H4 (cell line): ENCODE measurements at places on chromosomes 13 and 19. TPM values are rescaled to one million over a fixed set of nuclear protein-coding genes. Genes with fewer than 3 reads are reported as not detected.
A peak's percentile ranks its signal among the peaks of the same experiment; 100 is the strongest.

The ICAM4 gene
- 0.15 TPM in 1 of 2 replicates, not detected in the other for total RNA-seq

The KLF2 gene
- total RNA-seq = 0.23 and 1.1 TPM in 2 replicates

DNA sequence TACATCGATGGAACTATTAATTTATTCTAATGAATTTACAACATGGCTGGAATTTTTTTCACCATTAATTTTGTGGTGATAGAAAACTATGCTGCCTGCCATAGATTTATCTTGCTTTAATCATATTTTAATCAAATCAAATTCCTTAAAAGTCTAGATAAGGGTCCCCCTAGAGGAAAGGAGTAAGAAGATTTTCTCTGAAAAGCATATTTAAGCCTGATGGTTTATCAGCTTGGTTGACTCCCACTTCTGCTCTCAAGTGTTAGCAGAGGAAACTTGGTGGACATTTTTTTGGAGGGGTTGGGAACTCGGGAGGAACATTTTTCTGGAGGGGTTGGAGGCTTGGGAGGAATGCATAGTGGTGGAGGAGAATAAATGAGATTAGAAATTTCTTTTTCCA is 253.3 kb downstream of the KCNRG start:
- no peak for DNase-seq

GRCh38 chr19:56507446-56508289 is at the start of gene ZNF471:
Gene ZNF471, plus strand, starts transcription at chr19:56507855. Its CDS starts 3,717 bp downstream, at chr19:56511572.
- peak; percentile 99 for DNase-seq

- DNase-seq = peak; percentile 94
These were observed at the start of gene GDF15 for GRCh38 chr19:18385675-18386542. Gene GDF15, plus strand, starts transcription at chr19:18386158. Its CDS starts 32 bp downstream, at chr19:18386190.

- DNase-seq = no peak
These were observed 41.2 kb downstream of the STK24 start for GRCh38 chr13:98535501-98536354.

DNA sequence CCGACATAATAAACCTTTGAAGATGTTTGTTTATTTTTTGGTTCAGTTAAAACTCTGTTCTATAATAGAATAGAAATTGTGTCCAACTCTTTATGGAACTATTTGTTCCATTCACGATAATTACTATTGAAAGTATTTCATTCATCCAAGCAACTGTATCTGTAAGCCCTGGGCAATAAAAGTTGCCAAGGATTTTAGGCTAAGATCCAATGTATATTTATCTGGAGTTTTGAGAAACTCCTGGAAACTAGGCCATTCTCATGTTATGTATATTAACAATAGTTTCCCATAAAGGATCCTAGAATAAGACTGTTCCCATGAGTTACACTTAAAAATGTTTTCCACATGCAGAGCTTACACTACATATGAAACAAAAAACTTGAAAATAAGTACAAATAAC is 261.6 kb downstream of the SLITRK6 start:
- DNase-seq = no peak

DNA sequence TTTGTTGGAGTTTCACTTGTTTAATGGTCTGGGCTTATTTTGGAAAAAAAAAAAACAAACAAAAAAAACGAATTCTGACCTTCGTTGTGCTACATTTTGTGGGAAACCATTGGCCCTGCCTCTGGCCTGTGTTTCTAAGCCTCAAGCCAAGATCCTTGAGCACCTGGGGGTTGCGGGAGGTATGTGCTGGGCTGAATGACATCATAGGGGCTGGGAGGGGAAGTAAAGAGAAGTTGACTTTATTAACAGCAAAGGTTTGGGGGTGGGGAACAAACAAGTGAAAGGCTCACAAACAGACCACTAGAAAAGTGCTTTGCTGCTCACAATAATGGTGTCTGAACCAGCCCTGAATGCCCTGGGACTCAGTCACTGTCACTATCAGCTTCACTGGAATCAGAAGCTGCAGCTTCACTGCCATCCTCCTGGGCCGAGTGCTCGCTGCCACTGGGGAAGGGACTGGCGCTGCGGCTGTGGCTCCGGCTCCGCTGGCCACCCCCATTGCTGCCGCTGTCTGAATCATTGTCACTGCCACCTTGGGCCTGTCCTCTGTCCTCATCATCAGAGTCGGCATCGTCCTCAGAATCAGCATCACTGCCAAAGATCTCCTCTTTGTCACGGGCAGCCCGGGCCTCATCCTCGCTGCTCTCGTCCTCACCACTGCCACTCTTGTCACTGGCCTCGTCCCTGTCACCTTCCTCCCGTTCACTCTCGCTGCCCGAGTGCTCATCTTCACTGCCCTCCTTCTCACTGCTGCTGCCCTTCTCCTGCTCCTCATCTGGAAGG is 5.1 kb downstream of the PAF1 start:
- DNase-seq = no peak

DNA sequence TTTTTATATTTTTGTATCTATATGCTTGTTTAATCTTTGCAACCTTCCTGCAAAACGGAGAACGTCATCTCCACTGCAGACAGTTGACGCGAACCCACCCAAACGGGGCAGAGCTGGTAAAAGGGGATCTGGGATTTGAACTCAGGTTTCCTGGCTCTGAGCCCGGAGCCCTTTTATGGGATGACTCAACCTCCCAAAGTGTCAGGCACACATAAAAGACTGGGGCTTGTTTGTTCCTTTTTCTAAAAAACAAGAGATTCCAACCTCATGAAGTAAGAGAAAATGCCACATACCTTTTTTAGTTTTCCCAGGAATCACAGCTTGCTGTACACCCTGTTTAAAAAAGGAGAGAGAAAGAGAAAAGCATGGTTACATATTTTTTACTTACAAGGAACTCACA is 78.9 kb downstream of the GADD45B start:
- no peak for DNase-seq
